ENCODE measurements at places on chromosomes 6 and 20.

- DNase-seq, result no peak
Measured at GRCh38 chr6:128370072-128370471, 150.3 kb downstream of the PTPRK start.

DNA sequence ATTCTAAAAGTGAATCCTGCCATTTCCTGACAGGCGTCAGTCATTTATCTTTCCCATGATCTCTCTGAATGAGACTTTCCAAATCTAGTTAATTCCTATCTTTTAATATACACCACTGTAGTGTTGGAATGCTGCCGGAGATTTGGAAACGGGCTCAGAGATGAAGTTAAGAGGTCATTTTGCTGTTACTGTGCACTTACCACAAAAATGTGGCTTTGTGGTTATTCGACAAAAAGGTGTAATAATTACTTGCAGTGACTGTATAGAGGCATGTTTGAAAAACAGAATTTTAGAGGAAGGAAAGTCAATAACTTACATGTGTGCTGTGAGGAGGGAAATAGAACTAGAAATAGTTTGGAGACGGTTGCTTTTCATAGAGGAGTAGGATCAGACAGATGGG is 460.2 kb upstream of the BTBD3 start:
- no peak for DNase-seq

- peak; percentile 16 for DNase-seq
Measured at GRCh38 chr6:106360989-106361430, 493 bp downstream of the CRYBG1 start.

- DNase-seq, result no peak
Measured at GRCh38 chr6:143064271-143064670, 3.6 kb downstream of the AIG1 start.

GRCh38 chr6:12001004-12001705 is 11.0 kb upstream of the HIVEP1 start:
- no peak for DNase-seq

GRCh38 chr6:147135211-147135681 is 69.0 kb upstream of the STXBP5 start:
- no peak for DNase-seq

DNA sequence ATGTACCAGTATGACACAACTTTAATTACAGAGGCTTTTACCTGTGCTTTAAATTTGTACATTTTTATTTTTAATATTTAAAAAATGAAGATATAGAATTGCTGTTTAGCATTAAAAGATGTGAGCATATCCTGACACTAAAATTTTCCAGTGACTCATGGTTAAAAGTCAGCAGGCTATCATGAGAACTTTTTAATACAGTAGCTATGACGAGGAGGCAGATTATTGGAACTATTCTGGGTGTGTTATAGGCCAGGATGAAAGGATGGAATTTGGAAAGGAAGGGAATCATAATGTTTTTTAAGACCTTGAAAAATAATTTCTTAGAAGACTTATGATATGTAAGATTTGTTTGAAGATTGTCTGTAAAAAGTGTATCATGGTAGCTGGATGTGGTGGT is 91.0 kb downstream of the GFRA4 start:
- no peak for DNase-seq

DNA sequence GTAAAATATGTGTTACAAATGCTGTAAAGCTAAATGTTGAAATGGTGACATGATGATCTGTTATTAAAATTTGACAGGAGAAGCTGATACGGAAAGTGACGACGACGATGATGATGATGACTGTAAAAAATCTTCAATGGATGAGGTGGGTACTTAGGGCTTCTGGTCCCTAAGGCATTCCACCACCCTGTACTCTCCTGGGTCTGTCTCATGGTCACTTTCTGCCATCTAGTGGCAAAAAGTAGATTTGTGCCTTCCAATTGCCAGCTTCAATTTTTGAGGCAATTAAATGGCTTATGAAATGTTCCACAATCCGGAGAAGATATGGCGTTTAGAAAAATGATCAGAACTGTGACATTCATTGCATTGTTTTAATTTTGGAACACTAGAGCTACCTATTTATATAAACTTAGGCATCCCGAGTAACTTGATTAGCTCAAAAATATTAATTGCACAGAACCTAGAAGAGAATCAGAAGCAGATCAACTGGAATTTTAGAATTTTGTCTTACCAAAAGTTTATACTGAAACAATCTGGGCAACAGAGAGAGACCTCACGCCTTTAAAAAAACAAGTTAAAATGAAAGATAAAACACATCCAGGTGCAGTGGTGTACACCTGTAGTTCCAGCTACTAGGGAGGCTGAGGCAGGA is 346.5 kb upstream of the PLCB4 start:
- DNase-seq, result no peak

GRCh38 chr6:135086414-135086764 is 31.8 kb upstream of the HBS1L start:
- no peak for DNase-seq

DNA sequence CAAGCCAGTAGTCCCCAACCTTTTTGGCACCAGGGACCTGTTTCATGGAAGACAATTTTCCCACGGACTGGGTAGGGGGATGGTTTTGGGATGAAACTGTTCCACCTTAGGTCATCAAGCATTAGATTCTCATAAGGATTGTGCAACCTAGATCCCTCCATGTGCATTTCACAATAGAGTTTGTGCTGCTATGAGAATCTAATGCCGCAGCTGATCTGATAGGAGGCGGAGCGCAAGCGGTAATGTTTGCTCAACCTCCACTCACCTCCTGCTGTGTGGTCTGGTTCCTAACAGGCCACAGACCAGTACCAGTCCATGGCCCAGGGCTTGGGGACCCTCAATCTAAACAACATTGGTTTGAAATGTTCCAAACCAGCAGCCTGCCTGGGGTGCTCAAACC is 137.0 kb upstream of the STXBP5 start:
- no peak for DNase-seq

DNA sequence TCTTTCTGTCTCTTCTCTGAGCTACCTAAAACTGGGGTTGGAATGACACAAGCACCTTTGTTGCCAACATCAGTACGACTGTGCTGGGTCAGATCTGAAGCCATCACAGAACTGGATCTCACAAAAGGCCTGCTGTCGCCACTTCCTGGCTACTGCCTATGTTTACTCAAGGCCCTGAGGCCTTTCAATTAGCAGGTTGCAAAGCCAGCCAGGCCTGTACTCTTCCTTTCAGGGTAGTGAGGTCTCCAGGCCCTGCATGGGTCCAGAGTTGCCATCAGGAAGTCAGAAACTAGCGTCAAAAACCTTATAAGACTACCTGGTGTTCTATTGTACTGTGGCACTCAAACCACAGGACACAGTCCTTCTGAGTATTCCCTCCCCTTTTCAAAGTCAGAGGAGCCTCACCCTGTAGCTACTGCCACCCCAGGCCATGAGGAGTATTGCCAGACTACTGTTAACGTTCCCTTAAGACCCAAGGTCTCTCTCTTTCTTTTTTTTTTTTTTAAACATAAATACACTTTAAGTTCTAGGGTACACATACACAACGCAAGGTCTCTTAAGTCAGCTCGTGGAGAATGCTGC is 937.4 kb upstream of the GJE1 start:
- DNase-seq, result no peak

GRCh38 chr6:47403801-47404200 is 73.8 kb upstream of the CD2AP start:
- no peak for DNase-seq

DNA sequence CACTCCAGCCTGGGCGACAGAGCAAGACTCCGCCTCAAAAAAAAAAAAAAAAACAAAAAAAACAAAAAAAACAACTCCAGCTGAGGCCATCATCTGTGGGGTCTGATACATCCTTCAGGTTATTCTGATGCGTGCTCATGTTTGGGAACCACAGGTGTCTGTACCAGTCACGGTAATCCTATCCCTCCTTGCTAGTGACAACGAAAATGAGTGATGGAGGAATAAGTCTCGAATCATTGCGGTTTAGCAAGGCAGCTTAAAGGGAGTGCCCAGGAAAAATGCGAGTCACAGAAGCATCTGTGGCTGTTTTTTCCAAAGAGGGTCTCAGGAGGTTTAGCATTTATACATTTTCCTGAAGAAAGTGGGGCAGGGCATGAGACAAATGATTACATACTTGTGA is 48.8 kb downstream of the MCUR1 start:
- DNase-seq, result no peak

DNA sequence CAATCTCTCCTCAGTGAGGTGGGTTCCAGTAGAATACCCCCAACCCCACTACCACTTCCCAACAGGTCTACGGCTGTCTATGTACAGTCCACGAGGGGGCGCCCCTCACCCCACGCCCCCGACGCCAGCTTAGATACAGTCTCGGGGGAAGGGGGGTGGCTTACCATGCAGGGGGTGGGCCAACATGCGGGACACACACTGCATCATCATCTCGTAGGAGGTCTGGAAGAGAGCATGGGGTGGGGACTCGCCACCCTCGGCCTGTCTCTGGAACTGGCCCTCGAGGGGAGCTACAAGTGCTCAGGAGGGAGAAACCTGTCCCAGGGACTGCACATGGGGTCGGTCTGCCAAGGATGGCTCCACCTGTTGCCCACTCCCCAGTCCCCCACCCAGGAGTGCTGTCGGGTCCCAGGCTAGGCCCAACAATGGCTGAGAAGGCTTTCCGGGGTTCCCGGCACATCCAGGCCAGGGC is 8.5 kb downstream of the MTCH1 start:
- DNase-seq, result no peak

GRCh38 chr6:90098001-90098531 is 198.6 kb downstream of the BACH2 start:
- no peak for DNase-seq

GRCh38 chr20:42938441-42939205 is 251.1 kb downstream of the PTPRT start:
- no peak for DNase-seq

- no peak for DNase-seq
Measured at GRCh38 chr20:49786668-49787370, 25.8 kb upstream of the SLC9A8 start.

DNA sequence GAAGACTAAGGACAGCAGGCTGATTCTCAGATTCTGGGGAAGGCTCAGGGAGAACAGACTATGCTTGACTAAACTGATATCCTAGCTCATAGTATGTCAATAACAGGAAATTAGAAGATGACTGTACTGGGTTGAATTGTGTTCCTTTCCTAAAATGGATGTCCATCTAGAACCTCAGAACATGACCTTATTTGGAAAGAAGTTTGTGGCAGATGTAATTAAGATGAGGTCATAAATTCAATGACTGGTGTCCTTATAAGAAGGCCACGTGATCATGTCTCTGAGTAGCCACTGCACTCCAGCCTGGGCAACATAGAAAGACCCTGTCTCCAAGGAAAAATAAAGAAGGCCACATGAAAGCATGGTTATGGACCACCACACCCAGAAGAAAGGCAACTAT is 113.9 kb upstream of the STMND1 start:
- no peak for DNase-seq

- no peak for DNase-seq
Measured at GRCh38 chr20:5662769-5663168, 87.4 kb upstream of the SHLD1 start.

GRCh38 chr6:170504479-170504878 is 48.6 kb downstream of the PSMB1 start:
- DNase-seq, result no peak

GRCh38 chr20:9440892-9441291 is 73.5 kb upstream of the LAMP5 start:
- no peak for DNase-seq

- no peak for DNase-seq
Measured at GRCh38 chr20:37238935-37239451, 22.6 kb downstream of the GHRH start.

DNA sequence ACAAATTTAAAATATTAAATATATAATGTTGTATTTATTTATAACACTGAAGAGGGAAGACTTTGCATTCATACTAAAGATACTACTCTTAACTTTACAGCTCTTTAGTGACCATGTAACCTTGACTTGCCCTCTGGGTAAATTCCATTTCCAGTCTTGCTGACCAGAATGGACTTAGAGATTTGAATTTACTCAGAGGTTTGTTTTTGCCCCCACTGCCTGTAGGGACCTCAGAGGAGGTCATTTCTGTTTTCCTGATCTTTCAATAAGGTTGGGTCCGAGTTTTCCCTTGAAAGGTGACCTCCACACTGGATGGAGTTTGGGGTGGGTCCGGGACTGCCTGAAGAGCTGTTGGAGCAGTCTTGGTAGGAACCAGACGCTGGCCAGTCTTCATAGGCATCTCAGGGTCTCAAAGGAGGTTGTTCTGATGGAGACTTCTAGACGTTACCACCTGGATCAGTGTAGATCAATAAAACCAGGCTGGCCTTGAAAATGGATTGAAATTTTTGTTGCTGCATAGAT is 26.0 kb downstream of the DCBLD1 start:
- no peak for DNase-seq

DNA sequence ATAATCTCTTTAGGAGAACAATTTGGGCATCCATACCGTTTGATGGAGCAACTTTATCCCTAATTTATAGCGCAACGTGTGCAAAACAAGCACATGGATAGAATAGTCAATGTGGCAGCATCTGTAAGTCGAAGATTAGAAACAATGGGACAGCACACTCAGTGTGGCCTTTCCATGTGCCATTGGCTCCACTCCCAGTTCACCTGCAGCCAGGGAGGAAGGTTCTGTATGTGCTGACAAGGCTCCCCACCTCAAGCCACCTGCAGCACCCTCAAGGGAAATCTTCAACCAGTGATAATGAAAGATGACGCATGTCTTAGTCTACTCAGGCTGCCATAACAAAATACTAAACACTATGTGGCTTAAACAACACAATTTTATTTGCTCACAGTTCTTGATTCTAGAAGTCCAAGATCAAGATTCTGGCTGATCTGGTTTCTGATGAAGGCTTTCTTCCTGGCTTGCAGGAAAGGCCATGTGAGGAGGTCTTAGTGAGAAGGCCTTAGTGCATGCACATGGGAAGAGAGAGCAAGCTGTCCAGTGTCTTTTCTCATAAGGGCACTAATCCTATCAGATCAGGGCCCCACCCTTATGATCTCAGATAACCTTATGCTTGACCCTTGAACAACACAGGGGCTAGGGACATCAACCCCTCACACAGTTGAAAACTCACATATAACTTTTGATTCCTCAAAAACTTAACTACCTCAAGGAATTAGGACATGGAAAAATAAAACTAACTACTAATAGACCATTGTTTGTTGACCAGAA is 34.9 kb upstream of the SHLD1 start:
- no peak for DNase-seq

Measured in activated CD4-positive, alpha-beta T cell treated with anti-CD3 and anti-CD28 coated beads for 4 hours (primary cell).